ENCODE measurements at places on chromosomes 12 and 14.

DNA sequence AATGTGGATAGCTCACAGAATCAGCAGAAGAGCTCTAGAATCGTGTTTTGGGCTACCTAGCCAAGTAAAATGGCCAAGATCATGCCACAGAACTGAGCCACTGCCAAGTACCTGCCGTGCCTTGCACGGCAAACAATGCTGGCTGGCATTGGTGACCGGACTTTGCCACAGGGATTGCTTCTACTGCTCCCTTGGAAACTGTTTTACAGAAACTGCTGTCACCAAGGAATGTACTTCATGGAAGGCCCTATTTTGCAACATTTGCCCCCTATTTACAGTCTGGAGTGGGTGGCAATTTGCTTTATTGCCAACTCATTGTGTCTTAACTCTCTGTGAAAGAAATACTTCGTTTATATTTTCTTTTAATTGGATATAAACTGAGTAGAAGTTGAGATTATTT, 49.0 kb downstream of the BORCS5 start:
- DNase-seq: no peak

DNA sequence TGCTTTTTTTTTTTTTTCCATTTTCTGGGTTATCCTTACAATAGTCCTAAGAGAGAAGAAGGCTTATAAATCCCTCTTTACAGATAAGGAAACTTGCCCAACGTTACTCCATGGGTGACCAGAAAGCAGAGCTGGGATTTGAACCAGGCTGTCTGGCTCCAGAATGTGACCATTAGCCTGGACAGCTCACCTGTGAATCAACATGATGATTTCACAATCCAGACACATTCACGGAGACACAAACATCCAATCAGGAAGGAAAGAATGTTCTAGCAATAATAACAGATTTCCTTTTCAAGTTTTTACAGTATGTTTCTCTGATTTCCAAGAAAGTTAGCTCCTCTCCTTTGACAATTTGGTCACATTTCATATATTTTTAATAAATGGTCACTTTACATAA, 118.3 kb downstream of the GALC start:
- no peak for DNase-seq

- no peak for DNase-seq
Observed at GRCh38 chr14:40216976-40217375, 784.7 kb upstream of the FBXO33 start.

DNA sequence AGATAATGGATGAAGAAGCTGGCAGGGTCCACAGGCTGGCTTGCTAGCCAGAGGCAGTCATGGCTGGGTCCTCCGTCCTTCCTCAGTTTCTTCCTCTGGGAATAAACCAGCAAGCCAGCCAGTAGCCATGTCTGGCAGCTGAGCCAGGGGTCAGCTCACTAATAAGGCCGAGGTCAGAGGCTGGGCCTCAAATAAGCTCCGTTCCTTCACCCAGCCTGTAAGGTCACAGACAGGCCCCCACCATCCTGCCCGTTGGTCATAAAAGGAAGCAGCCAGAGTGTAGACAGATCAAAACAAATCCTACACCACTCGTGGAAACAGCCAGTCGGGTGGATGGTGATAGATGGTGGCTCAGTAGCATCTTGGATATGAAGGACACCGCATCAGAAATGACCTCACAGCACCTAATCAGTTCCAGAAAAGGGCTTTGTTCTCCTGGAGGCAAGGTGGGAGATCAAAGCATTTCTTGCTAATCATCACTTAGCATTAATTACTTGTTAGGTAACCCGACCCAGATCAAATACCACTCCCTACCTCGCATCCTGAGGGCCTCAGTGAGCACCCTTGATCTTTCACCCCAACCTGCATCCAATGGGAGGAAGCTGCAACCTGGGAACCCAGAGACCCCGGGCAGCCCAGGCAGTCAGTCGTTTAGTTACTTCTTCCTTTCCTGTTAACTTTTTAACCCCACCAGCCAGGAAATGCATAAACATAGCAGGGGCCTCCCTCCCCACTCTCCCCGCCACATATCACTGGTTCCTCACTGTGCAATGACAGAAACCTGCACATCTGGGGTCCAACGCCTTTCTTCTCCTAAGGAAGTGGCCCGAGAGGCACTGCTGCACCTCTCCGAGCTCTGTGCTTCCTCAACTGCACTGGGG, 90.2 kb downstream of the KDM2B start:
- no peak for DNase-seq

DNA sequence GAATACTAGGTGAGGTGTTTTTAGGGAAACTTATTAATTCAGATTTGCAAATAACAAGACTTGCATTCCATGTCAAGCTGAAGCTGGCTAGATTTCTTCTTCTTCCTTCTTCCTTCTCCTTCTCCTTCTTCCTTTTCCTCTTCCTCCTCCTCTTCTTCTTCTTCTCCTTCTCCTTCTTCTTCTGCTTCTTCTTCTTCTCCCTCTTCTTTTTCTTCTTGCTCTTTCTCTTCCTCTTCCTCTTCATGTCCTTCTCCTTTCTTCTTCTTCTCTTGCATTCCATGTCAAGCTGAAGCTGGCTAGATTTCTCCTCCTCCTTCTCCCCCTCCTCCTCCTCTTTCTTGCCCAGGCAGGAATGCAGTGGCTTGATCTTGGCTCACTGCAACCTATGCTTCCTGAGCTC, 297.8 kb downstream of the PRKD1 start:
- no peak for DNase-seq

- no peak for DNase-seq
Observed at GRCh38 chr12:24803430-24804245, 145.3 kb downstream of the BCAT1 start.

DNA sequence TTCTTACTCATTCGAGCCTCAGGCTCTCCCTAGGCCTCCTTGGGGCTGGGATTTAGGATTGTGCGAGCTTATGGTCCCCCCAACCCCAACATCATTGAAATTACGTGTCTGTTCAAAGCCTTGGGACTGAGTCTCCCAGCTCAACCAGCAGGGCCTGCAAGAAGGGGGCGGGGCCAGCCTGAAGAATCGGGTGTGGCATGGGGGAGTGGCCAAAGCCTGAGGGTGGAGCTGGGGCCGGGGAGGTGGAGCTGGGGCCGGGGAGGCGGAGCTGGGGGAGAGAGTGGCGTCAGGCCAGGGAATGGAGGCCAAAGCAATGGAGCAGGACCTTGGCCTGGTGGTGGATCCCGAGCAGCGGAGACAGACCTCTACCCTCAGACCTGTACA, 24.3 kb upstream of the HSPB8 start:
- DNase-seq: no peak

DNA sequence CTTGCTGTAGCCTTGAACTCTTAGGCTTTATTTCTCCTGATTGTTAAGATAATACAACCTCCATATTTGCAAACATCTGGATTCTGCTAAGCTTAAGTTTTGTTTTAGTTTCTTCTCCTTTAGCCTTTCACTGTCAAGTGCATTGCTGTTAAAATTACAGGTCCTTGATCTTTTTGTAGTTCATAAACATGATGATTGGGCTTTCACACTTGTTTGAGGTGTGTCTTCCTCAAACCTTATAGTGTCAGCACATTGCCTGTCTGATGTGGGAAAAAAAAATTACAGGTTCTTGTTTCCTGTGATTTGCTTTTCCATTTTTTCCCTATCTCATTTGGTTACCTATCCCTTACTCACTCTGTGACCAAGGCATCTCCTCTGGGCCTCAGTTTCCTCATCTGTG, 59.2 kb downstream of the BICDL1 start:
- DNase-seq: no peak

GRCh38 chr12:40222247-40222646, 2.5 kb upstream of the LRRK2 start:
- no peak for DNase-seq

GRCh38 chr14:64958201-64958600, 13.9 kb downstream of the RAB15 start:
- DNase-seq: no peak

DNA sequence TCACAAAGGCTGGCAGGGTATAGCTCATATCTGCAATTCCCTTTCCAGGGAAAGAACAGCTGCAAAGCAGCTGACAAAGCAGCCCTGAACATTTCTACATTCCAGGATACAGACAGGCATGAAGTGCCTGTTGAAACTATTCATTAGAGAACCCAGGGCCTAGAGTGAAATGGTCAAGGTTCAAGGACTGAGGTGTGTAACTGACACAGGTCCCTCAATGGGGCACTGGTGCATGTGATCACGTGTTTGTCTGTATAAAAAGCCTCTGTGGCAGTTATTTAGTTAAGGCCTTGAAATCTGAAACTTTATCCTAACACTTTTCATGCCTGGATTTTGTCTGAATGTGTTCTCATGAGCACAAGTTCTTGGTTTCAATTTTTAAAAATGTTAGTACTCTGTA, 47.1 kb downstream of the GIT2 start:
- DNase-seq: no peak

DNA sequence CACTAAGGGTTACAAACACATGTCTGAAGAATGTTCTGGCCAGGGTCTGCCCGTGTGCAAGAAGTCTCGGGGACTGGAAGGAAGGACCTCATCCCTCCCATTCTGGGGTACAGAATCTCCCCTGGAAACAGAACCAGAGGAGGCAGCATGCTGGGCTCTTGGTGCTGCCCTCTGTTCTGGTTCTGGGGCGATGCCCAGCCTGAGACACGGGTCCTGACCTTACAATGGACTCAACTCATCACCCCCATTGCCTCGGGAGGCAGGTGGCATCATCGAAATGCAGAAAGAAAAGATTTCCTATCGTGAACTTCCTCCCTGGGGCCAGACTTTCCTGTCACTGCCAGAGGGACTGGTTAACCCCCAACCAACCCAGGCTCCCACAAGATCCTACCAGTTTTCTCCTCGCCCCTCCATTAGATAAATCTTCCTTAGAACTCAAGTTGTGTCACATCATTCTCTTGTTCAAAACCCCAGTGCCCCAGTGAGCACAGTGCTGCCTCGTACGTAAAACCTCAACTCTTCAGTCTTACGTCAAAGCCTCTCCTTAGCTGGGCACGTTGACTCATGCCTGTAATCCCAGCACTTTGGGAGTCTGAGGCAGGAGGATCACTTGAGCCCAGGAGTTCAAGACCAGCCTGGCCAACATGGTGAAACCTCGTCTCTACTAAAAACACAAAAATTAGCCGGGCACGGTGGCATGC, 52.1 kb downstream of the PSMA6 start:
- no peak for DNase-seq
